ENCODE measurements at places on chromosomes 16 and 17.

- DNase-seq = no peak
Measured at GRCh38 chr16:19315889-19316433, 30.4 kb downstream of the CLEC19A start.

DNA sequence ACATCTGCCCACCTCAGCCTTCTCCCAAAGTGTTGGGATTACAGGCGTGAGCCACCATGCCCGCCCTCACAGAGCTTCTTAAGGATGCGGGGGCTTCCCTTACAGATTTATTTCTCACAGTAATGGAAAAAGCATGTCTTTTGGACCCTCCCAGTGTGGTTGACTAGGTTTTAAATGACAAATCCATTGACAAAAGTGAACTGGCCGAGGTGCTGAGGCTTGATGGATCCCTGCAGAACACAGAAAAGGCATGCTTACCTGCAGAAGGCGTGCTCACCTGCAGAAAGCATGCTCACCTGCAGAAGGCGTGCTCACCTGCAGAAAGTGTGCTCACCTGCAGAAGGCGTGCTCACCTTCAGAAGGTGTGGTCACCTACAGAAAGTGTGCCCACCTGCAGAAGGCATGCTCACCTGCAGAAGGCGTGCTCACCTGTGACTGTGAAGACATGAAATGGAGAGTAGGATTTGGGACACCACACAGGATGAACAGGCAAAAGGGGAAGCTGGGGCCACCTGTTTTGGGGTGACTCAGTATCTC lies 15.1 kb upstream of the BBS2 start:
- no peak for DNase-seq

- peak; percentile 65 for DNase-seq
Measured at GRCh38 chr17:75764711-75765421, at the start of gene GALK1. Gene GALK1 (minus strand): TSS chr17:75765192. CDS start chr17:75765136, 56 bp downstream.

DNA sequence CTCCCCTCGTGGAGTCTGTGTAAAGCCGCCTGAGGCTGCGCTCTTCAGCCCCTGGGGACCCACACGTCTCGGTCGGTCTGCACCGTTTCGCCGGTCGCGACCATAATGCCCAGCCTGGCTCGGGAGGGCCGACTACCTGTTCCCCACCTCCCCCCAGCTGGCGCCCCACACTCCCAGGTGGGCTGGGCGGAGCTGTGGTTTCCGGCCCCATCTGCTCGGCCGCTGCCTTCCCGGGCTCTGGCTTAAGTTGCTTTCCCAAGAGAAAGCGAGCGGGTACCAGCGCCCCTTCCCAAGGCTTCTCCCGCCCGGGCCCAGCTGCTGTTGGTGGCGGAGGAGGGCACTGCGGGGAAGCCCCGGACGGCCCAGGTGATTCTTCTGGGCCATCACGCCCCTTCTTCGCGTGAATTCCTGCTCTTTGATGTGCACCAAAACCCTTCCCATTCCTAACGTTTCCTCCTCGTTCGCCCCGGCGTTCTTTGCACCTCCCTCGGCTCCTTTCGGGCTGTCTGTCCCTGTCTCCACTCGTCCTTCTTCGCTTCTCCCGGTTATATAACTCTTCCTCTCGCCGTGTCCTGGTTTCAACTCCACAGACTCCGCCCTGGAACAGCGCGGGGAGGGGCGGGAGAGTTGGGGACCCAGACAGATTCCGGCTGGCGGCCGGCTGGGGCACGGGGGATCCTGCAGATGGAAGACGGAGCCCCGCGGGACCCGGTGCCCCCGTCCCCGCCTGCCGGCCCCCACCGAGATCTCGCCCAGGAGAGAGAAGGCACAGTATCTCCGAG lies 2.0 kb downstream of the KDM6B start:
- DNase-seq = peak; percentile 52

DNA sequence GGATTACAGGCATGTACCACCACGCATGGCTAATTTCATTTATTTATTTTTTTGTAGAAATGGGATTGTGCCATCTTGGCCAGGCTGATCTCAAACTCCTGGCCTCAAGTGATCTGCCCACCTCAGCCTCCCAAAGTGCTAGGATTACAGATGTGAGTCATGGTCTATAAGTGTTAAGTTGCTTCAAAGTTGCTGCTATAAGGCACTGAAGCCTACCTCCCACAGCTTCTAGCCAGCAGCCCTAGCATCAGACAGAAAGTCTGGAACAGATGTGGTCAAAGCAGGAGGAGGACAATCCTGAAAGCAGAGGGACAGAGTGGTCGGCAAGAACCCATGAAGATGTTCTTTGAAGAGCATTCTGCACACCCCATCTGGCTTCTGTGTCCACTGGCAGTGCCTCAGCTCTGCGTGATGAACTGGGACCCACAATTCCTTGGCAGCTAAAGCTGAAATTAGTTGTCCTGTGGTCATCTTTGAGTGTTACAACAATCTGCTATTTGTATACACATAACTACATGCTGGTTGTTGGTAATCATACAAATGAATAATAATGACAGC lies 11.2 kb downstream of the MAP3K14 start:
- DNase-seq = no peak

DNA sequence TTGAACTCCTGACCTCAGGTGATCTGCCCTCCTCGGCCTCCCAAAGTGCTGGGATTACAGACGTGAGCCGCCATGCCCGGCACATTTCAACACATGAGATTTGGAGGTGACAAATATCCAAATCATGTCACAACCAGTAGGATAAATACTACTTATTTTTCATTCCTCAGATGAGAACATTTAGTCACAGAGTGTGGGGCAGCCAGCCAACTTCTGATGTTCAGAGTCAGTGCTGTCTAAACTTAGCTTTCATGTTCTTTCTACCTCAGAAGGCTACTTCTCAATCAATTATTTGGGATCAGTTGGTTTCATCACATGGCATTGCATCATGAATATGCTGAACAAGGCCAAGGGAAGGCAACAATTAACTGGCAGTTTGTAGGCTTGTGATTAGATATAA lies 134.5 kb downstream of the CDH13 start:
- no peak for DNase-seq

- DNase-seq = no peak
Measured at GRCh38 chr16:21076186-21076883, 74.3 kb downstream of the DNAH3 start.
